ENCODE measurements at places on chromosomes 7 and 10.

- peak; percentile 67 for DNase-seq
These were observed 376.0 kb downstream of the SORCS3 start for GRCh38 chr10:105017116-105017515.

- DNase-seq: no peak
These were observed 96.5 kb upstream of the PODXL start for GRCh38 chr7:131652934-131653333.

- DNase-seq: no peak
These were observed 4.9 kb downstream of the MAT1A start for GRCh38 chr10:80284522-80284921.

DNA sequence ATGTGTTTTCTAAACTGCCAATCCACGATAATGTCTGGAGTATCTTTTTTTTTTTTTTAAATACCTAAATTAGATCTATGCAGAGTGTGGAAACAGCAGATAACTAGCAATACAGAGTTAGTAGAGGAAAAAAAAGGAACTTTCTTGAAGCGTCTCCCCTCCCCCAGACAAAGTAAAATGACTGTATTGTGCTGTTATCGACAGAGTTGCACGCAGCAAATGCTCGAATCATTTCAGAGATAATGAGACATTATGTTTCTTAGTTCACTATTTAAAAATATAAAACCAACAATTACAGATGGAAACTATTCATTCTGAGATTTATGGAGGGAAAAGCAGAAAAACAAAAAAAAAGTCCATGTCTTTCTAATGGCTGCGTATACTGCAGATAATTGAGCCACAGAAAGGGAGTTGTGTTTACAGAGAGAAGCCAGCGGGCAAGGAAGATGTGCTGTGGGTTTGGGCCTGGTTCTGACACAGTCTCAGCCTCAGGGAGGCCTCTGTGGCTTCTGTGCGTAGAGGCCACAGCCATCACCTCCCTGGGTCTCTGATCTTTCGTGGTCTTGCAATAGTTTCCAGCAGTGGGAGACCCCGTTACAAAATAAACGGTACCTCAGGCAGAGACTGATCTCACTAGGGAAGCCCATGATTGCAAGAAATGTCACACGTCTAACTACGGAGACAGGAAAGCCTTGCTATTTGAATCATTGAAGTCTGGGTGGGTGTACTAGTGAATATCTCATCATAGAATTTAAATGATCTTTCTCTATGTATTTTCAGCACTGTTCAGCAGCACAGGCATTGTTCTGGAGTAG lies 19.1 kb upstream of the KLF6 start:
- DNase-seq: no peak

DNA sequence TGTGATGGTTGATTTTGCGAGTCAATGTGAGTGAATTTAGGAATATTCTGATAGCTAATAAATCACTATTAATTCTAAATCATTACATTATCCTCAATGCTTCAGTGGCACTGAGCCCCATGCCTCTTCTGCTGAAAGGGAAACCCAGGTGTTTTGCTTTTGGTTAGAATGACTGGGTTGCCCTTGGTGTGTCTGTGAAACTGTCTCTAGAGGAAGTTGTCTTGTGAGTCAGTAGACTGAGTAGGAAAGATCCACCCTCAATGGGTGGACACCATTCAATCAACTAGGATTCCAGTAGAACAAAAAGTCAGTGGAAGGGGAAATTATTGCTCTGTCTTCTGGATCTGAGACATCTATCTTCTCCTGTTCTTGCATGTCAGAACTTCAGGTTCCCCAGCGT lies 472.4 kb downstream of the ANKRD7 start:
- DNase-seq: no peak

DNA sequence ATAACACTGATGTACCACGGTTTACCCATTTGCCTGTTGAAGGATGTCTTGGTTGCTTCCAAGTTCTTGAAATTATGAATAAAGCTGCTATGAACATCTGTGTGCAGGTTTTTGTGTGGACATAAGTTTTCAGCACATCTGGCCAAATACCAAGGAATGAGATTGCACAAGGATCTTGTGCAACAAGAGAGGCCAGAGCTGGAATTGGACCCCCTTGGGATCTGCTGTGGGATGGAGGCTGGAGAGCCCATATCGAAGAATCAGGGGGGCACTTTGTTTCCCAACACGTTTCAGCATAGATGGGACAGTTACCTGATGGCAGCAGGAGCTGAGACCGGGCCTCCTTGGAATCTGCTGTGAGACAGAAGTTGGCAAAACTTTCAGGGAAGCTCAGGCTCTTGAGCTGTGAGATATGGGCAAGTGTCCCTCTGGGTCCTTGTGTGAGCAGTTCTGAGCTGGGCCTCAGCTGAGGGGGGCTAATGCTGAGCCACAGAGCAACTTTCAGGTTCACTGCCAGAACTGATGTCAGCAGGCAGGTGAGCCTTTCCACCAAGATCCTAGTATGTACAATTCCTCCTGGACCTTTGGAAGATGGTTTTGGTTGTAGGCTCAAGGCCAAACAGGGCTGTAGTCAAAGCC lies 115.2 kb upstream of the RAB18 start:
- DNase-seq: no peak

DNA sequence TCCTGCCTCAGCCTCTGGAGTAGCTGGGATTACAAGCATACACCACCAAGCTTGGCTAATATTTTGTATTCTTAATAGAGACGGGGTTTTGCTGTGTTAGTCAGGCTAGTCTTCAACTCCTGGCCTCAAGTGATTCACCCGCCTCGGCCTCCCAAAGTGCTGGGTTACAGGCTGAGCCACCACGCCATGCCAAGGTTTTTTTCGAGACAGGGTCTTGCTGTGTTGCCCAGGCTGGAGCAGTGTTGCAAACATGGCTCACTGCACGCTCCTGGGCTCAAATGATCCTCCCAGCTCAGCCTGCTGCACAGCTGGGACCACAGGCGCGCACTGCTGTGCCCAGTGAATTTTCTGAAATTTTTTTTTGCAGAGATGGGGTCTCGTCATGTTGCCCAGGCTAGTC lies 3.3 kb upstream of the SEC31B start:
- no peak for DNase-seq

- DNase-seq: peak; percentile 84
These were observed 125.7 kb upstream of the ZNF438 start for GRCh38 chr10:31157123-31158010.

DNA sequence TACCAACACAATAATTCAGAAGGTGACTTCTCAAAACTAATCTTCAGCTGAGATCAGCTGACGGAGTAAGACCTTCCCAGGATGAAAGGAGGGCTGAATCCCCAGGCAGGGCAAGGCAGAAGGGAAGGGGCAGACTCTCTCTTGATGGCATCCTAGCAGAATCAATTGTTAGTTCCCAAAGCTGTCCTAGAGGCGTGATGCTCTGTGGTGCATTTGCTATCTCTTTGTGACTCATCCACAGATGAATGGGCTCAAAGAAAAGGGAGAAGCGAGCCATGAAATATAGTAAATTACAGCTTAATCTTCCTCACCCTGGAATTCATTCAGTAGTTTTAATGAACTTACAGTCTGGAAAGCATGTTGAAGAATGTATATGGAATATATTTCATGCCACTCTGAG lies 37.2 kb downstream of the PDE1C start:
- DNase-seq: no peak

- DNase-seq: no peak
These were observed 120.2 kb downstream of the PRLHR start for GRCh38 chr10:118475214-118475613.

DNA sequence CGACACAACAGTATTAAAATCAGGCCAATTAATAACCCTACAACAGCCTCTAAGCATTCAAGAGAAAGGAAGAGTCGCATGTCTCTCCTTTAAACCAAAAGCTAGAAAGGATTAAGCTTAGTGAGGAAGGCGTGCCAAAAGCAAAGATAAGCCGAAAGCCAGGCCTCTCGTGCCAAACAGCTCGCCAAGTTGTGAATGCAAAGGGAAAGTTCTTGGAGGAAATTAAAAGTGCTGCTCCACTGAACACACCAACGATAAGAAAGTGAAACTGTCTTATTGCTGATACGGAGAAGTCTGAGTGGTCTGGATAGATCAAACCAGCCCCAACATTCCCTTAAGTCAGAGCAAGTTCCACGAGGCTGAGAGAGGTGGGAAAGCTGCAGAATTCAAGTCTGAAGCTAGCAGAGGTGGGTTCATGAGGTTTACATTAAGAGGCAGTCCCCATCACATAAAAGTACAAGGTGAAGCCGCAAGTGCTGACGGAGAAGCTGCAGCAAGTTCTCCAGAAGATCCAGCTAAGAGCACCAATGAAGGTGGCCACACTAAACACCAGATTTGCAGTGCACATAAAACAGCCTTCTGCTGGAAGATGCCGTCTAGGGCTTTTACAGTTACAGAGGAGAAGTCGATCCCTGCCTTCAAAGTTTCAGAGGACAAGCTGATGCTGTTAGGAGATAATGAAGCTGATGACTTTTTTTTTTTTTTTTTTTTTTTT lies 194.8 kb downstream of the MAD1L1 start:
- DNase-seq: peak; percentile 28

DNA sequence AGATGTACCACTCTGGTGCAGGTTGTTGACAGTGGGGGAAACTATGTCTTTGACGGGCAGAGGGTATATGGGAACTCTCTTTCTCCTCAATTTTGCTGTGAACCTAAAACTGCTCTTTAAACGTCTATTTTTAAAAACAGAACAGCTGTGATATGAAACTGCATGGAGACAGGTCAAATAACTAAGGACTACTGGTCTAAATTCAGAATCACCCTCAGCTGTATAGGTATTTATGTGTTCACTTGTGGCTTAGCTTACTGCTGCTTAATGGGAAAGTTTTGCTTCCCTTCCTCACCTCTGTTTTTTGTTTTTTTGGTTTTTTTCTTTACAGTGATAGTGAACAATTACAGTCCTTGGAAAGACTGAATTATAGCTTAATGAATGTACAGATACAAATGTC lies 86.9 kb upstream of the STRIP2 start:
- DNase-seq: no peak

- no peak for DNase-seq
These were observed 248.5 kb upstream of the PLPP4 start for GRCh38 chr10:120208488-120208887.

DNA sequence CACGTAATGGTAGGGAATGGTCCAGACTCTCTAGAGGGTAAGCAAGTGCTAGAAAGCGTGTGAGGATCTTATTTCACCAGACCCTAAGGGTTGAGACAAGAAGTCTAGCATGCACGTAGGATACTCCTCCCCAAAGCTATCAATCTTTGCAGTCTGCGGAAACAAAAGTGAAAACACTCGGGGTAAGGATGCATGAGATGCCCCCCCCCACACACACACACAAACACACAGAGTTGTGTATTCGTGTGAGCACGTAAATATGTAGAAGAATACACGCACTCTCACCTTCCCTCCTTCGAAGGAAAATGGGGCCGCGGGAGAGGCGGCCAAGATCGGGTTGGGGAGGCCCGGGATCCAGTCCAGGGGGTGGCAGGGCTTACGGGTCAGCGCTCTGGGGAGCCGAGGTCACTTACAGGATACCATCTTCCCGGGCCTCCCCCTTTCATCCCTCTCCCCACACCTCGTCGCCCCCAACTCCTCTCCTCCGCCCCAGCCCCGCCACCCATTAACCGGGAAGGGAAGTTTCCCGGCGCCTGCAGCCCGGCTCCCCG lies 455 bp downstream of the CUL2 start:
- DNase-seq: peak; percentile 9

- DNase-seq: no peak
These were observed 15.2 kb upstream of the OPALIN start for GRCh38 chr10:96374004-96374403.

DNA sequence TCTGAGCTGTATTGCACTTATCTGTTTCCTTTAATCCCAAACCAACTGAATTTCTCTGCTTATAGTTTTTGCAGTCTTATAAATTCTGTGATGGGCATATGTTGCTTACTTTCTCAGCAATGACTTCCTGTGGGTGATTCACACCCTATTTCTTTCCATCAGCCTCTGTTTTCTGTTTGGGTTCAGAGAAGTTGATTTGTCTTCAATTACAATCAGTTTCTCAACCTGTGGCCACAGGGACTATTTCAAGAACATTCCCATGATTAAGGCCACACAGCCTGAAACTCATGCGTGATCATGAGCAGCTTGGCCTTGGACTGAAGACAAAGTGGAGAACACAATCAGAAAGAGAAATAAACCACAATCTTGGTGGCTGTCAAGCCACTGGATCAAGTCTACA lies 1174.6 kb upstream of the C7orf33 start:
- DNase-seq: peak; percentile 8

- DNase-seq: peak; percentile 79
These were observed 45.6 kb downstream of the TPST1 start for GRCh38 chr7:66250711-66251110.

GRCh38 chr7:28410628-28411531 lies 1.4 kb upstream of the CREB5 start:
- peak; percentile 67 for DNase-seq

- DNase-seq: no peak
These were observed 374.6 kb downstream of the DNAJB6 start for GRCh38 chr7:157711353-157711888.

DNA sequence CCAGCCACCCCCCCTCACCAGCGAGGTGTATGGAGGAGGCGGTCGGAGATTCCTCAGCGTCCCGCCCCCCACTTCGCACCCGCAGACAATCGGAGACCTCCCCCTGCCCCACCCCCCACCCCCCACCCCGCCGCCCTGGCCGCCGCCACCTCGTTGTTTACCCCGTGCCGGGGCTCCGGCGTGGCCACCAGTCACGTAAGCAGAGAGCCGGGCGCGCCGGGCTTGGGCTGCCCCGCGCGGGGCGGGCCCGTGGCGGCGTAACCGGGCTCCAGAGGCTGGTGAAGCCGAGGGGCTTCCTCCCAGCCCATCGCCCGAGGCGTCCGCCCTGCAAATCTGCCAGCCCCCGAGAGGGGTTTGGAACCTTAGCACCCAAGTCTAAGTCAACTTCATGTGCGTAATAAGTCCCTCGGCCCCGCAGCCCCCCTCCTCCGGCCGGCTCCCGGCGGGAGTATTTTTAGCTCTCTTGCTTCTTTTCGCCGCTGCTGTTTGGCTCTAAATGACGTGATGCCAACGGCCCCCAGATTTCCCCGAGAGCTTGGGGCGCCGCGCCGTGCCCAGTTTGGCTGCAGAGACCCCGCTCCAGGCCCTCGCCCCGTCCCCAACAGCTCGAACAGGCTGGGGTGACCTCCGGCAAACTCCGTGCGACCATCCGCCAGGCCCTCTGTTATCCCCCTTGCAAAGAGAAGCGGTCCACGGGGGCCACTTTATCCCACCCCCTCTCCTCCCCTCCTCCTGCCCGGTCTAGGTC lies 2.7 kb downstream of the MXI1 start:
- DNase-seq: peak; percentile 45

- no peak for DNase-seq
These were observed 139.0 kb upstream of the GPR26 start for GRCh38 chr10:123527151-123527550.

DNA sequence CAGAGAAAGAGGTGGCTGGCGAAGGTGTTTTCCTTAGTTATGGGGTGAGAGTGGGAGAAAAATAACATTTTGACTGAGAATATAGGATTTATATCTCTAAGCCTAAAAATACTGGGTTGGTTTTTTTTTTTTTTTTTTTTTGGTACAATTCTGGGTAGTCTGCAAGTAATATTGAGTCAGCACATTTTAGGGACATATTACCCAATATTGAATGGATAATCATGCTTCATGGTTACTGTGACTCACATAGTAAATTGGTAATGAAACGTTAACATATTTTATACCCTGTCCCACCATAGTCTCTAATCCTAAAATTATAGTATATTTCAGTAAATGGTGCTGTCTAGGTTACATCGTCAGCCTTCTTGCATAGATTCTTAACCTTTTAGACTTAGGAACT lies 91.4 kb downstream of the TPST1 start:
- DNase-seq: no peak

- no peak for DNase-seq
These were observed 37.4 kb downstream of the SLC35B4 start for GRCh38 chr7:134279336-134279735.

- DNase-seq: no peak
These were observed 20.4 kb downstream of the DNAJC9 start for GRCh38 chr10:73226663-73227062.

All from astrocyte of the spinal cord (primary cell).